ENCODE measurements at places on chromosomes 2 and 18.

DNA sequence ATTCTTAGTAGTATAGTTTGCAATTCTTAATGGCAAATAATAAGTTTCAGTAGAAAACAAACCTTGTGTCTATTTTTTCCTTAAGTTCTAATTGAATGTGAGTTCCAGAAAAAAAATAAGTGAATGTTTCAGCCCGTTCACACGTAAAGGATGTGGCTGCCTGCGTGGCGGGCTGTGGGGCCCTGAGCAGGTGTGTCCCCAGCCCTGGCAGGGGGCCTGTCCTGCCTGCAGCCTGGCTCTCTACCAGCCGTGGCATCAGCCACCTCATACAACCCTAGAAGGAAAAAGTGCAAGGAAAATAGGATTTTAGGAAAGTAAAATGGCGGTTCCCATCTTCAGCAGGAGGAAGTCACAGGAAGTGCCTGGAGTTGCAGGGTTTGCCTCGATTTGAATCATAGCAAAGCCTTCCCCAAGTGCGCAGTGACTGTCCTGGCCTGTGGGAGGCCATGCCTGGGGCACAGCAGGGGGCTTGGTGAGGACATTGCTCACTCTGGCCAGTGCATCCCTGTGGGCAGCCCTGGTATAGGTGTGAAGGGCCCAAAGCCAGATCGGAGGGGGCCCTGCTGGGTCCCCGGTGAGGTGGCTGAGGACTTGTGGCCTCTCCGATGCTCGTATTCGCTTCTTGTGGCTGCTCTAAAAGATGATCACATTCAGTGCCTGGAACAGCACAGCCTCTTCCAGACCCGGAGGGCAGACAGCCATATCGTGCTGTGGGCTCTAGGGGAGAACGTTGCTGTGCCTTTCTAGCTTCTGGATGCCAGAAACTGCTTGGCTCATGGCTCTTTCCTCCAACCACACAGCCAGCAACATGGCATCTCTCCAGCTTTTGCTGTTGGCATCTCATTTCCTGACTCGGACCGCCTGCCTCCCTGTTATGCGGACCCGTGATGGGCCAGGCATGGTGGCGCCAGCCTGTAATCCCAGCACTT is 12.6 kb downstream of the DTYMK start:
- H3K27me3 ChIP-seq, result no peaks in the 10 kb centered on the region
- H3K27ac ChIP-seq, result no peak overlapping the region
- no peak overlapping the region for H3K4me3 ChIP-seq
- no peak for DNase-seq

DNA sequence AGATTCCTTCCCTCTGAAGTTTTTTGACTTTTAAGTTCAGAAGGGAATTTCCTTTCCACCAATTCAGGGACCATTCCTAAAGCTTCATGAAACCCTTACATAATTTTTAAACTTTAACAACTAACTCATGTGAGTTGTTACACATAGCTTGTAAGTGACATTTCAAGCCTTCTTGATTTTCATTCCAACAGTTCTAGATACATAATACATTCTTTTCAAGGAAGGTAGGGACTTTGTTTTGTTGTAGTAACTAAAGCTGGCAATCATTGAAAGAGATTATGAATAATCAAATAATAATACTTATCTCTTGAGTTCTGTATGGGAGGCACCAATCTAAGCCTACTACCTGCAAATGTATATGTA is 45.4 kb downstream of the SETBP1 start:
- no peaks in the 10 kb centered on the region for H3K36me3 ChIP-seq
- peaks cover 18% of the 10 kb centered on the region for H3K4me1 ChIP-seq
- H3K4me3 ChIP-seq, result no peak overlapping the region
- no peaks in the 10 kb centered on the region for H3K27me3 ChIP-seq
- peak overlapping the region; percentile 58 for H3K27ac ChIP-seq
- no peak for DNase-seq

- H3K4me1 ChIP-seq, result no peaks in the 10 kb centered on the region
- H3K4me3 ChIP-seq, result no peak overlapping the region
- H3K27me3 ChIP-seq, result no peaks in the 10 kb centered on the region
- DNase-seq, result no peak
- H3K27ac ChIP-seq, result no peak overlapping the region
- H3K36me3 ChIP-seq, result no peaks in the 10 kb centered on the region
These were observed 183.5 kb upstream of the ZNF521 start for GRCh38 chr18:25535495-25535894.

GRCh38 chr2:112825706-112826105 is 10.9 kb downstream of the IL1B start:
- no peak overlapping the region for H3K27ac ChIP-seq
- H3K27me3 ChIP-seq, result no peaks in the 10 kb centered on the region

DNA sequence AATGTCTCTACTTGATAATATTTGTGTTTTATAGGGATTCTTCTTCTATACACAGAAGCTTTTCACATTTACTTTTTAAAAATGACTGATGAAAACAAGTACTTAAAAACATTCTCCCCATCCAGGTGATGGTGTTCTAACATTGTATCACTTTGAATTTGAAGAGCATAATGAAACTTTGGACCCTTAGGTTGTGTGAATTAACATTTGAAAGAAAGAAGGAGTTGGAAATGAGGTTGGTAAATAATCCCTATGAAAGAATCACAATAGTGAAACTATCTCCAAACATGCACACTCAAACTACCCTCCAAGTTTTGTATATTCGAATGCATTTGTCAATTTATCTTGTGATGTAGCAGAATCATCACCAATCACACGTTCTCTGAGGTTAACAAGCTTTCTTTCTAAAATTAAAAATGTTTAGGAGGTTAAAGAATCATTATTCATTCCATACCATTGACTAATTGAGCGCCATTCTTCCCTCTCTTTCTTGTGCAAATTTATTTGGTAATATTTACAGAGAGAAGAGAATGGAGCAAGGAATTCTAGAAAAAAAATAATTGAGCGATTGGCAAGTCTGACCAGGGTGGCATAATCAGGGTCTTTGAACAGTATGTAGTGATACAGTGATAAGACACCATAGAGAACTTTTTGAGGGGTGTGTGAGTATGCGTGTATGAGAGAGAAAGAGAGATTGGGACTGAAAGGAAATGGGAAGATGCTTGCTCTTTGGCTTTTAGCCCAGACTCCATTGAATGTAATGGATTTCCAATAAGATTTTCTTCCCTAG is 260.0 kb upstream of the NRXN1 start:
- no peaks in the 10 kb centered on the region for H3K4me1 ChIP-seq
- H3K27ac ChIP-seq, result no peak overlapping the region
- no peaks in the 10 kb centered on the region for H3K27me3 ChIP-seq
- DNase-seq, result no peak
- H3K4me3 ChIP-seq, result no peak overlapping the region

DNA sequence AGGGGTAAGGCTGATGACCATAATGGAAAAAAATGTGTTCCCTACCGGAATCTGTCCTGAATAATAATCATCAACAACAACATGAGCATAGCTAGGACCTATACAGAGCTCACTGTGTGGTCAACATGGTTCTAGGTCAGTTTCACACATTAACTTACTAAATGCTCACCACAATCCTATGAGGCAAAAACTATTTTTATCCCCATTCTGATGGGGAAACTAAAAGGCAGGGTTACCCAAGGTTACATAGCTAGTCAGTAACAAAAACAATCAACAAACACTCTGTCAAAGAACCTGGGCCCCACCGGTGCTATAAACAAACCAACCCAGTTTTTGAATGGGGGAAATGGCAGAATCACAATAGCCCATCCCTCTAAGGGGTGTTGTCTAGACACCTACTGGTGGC is 40.1 kb downstream of the AOX1 start:
- no peaks in the 10 kb centered on the region for H3K27me3 ChIP-seq
- H3K27ac ChIP-seq, result no peak overlapping the region
- H3K4me3 ChIP-seq, result no peak overlapping the region
- H3K4me1 ChIP-seq, result no peaks in the 10 kb centered on the region
- DNase-seq, result peak; percentile 44

All from fibroblast of lung (primary cell).